Right renal cortex interstitium (tissue), 3 donors: ENCODE measurements at places on chromosomes 16 and 17.

DNA sequence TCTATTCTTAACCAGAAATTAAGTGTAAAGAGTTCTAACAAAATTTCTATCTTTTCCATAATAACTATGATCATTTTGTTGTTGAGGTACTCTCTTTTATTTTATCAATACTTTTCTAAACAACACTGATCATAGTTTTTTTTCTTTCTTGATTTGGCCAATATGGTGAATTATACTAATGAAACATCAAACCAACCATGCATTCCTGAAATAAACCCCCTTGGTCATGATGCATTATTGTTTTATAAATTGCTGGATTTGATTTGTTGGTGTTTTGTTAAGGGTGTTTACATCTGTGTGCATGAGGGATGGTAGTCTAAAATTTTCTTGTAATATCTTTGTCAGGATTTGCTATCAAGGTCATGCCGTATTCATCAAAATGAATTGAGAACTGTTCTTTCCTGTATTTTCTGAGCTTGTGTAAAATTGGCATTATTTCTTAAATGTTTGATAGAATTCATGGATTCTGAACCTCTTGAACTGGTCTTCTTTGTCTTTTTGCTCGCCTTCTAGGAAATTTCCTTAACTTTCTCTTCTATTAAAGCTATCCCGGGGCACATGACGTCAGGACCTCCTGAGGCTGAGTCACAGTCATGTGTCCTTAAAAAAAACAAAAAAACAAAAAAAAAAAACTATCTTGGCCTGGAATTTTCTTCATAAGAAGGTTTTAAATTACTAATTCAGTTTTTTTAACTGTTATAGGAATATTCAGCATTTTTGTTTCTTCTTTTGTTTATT, 3.9 kb upstream of the TRIM25 start:
- no peak for DNase-seq

GRCh38 chr17:7042501-7043181, 1.3 kb downstream of the SLC16A11 start:
- DNase-seq: no peak

- no peak for DNase-seq
These were observed 1.5 kb downstream of the ASB16 start for GRCh38 chr17:44171931-44172455.

GRCh38 chr16:1766231-1766630, 5.1 kb downstream of the NME3 start:
- no peak for DNase-seq
